ENCODE measurements at places on chromosomes 7 and 10. TPM values are rescaled to one million over a fixed set of nuclear protein-coding genes. Genes with fewer than 3 reads are reported as not detected.

The HOXA10 gene
- total RNA-seq = not detected

The ADCY1 gene
- not detected for total RNA-seq

The KIF5B gene
- 58.3 TPM for total RNA-seq

The EPO gene
- not detected for total RNA-seq

The SLC25A28 gene
- 113 TPM for total RNA-seq

The SFTPD gene
- total RNA-seq = not detected

The CHAT gene
- total RNA-seq = not detected

The DPYSL4 gene
- 0.64 TPM for total RNA-seq

The SLC18A3 gene
- total RNA-seq = not detected

The AKR1B15 gene
- not detected for total RNA-seq

The CPED1 gene
- 0.19 TPM for total RNA-seq

The DBF4 gene
- 58.1 TPM for total RNA-seq

The RAMP3 gene
- total RNA-seq = not detected

The ANXA8L1 gene
- total RNA-seq = not detected

The SLC26A3 gene
- total RNA-seq = not detected

The PTPRN2 gene
- total RNA-seq = 0.34 TPM

The HACD1 gene
- total RNA-seq = 0.77 TPM

The PAPOLB gene
- total RNA-seq = not detected

The TMEM140 gene
- 32.2 TPM for total RNA-seq

The CARD11 gene
- 118 TPM for total RNA-seq

The STEAP4 gene
- total RNA-seq = not detected

The OR6B1 gene
- not detected for total RNA-seq

The ETV1 gene
- not detected for total RNA-seq

The PIP gene
- total RNA-seq = not detected

The TMUB1 gene
- 44.5 TPM for total RNA-seq

The GPR37 gene
- not detected for total RNA-seq

The OR2A7 gene
- 5.6 TPM for total RNA-seq

The SPDYE6 gene
- not detected for total RNA-seq

The CAMK2B gene
- not detected for total RNA-seq

The STEAP1B gene
- total RNA-seq = not detected

The CNTNAP2 gene
- total RNA-seq = not detected

The VAX1 gene
- not detected for total RNA-seq

The UNC5B gene
- not detected for total RNA-seq

The OPN4 gene
- not detected for total RNA-seq

The WDR86 gene
- 5.6 TPM for total RNA-seq

The EPHB4 gene
- 8.4 TPM for total RNA-seq

The PNLIPRP3 gene
- total RNA-seq = not detected

The ZNF117 gene
- 2.2 TPM for total RNA-seq

The SSC4D gene
- not detected for total RNA-seq

The NAT16 gene
- not detected for total RNA-seq
